Effector memory CD4-positive, alpha-beta T cell (primary cell): ENCODE measurements at places on chromosomes 4 and X.

GRCh38 chr4:78081541-78081940 lies 24.4 kb downstream of the FRAS1 start:
- DNase-seq, result no peak

- no peak for DNase-seq
These were observed 932.6 kb downstream of the C4orf33 start for GRCh38 chr4:130028552-130028951.

DNA sequence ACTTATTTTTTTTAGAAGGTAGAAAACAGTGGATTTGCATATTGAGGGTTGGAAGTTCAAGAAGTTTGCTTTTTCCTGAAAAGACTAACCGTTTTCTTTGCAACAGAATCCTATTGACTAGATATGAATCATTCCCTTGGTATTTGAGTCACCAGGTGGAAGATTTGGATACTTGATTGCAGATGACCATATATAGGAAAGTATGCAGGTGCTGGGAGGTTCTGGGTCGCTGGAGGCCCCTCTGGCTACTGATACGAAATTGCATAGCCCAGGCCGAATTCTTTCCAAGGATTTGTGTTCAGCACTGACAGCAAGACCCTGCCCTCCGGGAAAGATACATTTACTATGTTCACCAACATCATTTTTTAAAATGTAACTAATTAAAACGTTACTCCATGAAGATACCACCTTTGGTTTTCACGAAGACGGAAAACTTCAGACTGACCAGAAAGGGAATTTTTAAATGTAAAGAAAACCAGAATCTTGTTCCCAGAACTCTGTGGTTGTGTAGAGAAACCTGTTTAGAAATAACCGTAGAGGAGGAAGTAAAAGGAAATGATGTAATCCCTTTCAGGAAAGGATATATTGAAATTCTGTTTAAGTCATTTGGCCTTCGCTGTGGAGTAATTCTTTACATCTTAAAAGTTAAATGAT lies 946 bp downstream of the ANXA3 start:
- DNase-seq, result no peak

GRCh38 chr4:3060946-3061345 lies 13.4 kb downstream of the HTT-AS start:
- DNase-seq, result no peak

DNA sequence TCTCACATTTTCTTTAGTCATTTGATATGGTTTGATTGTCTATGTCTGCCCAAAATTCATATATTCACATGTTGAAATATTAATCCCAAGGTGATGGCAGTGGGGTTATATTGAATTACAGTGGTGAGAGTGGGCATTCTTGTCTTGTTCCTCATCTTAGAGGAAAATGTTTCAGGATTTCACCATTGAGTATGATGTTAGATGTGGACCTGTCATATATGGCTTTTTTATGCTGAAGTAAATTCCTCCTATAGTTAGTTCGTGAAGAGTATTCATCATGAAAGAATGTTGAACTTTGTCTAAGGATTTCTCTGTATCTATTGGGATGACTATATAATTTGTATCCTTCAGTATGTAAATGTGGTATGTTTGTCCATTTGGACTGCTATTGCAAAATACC lies 512.3 kb upstream of the EPHA5 start:
- no peak for DNase-seq

DNA sequence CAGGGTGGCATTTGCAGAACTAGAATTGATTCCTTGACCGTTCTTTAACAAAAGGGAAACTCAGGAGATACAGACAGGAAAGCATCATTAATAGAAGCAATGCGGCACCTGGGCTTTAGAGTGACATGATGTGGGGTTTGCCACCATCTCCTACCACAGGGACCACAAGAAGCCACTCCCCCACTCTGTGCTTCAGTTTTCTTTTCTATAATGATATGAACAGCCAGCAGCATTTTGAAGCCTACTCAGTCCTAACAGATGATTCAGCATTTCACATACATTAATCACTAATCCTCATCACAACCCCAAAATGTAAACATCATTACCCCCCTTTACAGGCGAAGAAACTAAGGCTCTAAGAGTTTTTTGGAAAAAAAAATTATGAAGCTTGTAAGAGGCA lies 22.9 kb downstream of the CCDC149 start:
- DNase-seq, result no peak

DNA sequence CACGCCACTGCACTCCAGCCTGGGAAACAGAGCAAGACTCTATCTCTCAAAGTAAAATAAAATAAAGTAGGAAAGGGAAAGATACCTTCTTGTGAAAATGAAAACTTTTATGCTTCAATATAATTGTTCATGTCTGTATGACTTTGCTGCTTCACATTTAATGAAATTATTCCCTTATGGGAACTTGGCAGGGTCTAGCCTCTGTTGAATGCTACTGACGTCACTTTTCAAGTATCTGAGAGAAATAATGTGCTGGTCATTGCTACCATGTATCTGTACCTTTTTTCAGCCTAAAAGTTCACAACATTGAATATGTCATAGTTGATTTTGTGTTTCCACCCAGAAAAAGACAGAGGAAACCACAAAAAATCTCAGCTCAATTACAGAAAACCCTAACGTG lies 65.2 kb downstream of the PRDM5 start:
- DNase-seq, result no peak

DNA sequence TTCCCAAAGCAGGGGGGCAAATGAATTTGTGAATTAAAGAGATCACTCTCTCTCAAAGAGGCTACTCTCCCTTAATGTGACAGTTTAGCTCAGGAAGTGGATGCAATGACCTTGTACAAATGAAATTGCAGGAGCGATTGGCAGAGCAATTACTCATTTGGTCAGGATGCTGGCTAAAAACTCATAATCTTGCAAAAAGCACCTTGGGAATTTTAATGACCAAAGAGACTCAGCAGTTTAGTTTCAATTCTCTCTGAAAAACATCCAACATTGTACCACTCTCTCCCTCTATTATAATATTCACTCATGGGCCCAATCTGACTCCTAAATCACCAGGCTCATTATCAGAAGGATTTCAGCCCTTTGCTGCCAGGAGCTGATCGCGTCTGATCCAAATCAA lies 26.1 kb downstream of the PDGFC start:
- DNase-seq, result no peak

GRCh38 chr4:42768125-42768748 lies 111.3 kb upstream of the ATP8A1 start:
- DNase-seq, result no peak

DNA sequence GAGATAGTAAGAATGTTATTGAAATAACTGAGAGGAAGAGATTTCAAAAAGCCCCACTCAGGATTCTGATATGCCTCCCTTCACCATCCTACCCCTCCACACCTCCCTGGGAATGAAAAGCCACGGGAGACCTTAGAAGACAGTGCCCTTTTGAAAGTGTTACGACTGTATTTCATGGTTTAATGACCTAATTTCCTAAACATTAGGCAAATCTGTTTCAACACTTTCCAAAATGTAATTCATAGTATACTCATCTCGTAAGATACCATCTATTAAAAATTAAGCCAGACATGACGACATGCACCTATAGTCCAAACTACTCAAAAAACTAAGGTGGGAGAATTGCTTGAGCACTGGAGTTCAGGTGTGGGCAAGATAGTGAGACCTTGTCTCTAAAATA lies 106.3 kb downstream of the HNRNPD start:
- no peak for DNase-seq

DNA sequence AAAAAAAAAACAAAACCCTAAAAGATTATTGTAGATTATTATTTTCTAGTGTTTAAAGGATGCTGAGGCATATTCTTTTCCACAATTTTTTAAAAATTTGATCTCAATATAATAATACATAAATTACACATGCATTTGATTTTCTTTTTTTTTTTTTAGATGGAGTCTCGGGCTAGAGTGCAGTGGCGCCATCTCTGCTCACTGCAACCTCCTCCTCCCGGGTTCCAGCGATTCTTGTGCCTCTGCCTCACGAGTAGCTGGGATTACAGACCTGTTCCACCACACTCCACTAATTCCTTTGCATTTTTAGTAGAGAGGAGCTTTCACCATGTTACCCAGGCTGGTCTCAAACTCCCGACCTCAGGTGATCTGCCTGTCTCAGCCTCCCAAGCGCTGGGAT lies 83.5 kb upstream of the TSPAN5 start:
- no peak for DNase-seq

GRCh38 chr4:163171590-163171989 lies 4.9 kb upstream of the NAF1 start:
- no peak for DNase-seq

DNA sequence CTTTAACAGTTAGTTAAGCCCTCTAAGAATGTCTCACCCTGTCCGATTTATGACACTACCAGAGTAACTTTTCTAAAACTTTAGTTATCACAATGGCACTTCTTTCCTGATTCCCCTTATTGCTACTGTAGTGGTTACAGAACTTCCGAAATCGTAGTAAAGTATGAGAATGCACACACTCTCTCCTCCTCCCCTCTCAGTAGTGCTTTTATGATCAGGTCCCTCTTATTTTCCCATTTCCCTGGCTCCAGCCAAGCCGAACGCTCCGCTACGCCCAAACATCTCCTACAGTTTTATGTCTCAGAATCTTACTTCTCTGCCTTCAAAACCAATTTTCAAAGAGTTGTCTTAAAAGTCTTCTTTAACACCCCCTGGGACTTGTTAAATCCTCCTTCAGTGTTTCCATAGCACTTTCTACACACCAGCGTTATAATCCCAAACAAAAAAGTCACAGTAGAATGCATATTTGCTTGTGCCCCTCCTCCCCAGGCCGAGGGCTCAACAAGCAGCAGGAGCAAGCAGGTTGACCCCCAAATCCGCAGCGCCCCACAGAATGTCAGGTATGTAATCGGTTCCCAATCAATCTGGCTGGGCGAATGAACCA lies 671 bp downstream of the HPF1 start:
- DNase-seq, result no peak

DNA sequence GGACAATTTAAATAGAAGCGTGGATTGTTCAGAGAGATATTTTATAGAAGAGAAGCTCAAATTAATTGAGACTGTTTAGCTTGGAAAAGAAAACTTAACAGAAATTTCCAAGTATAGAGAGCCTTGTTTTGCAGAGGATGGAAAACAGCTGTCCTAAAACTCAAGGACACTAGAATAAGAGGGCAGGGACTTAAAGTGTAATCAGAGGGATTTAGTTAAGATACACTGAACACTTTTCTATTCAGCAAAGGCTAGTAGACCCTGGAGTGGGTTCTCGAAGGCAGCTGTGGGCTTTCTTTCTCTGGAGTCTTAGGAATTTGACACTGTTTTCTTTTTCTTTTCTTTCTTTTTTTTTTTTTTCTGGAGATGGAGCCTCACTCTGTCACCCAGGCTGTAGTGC lies 92.7 kb upstream of the ARX start:
- no peak for DNase-seq
